H9 (cell line): ENCODE measurements at places on chromosomes 2 and 18. TPM values are rescaled to one million over a fixed set of nuclear protein-coding genes. Genes with fewer than 3 reads are reported as not detected.
A peak's percentile ranks its signal among the peaks of the same experiment; 100 is the strongest.

DNA sequence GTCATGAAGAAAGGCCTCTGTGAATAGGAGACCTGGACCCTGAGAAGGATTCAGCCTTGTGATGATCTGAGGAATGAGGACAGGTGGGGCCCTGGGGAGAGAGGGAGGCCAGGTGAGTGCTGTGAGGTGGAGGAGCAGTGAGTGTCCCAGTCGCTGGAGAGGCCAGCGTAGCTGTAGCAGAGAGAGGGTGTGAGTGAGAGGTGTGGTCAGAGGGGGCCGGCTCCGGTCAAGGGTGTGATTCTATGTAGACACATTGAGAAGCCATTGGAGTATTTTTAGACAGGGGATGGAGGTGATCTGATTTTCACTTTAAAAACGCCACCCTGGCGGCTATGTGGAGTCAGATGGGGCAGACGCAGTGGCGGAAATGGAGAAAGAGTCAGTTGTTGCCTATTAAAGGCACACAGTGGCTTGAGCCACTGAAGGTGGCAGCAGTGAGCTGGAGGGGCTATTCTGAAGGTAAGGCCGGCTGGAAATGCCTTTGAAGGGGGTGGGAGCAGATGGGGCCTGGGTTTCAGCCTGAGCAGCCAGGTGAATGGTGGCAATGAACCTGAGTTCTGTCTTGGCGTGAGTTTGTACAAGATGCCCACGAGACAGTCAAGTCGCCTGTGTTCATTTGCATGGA is 55.6 kb downstream of the GREB1 start:
- DNase-seq, result peak; percentile 51
- H3K27ac ChIP-seq, result no peak overlapping the region
- H3K27me3 ChIP-seq, result no peaks in the 10 kb centered on the region

DNA sequence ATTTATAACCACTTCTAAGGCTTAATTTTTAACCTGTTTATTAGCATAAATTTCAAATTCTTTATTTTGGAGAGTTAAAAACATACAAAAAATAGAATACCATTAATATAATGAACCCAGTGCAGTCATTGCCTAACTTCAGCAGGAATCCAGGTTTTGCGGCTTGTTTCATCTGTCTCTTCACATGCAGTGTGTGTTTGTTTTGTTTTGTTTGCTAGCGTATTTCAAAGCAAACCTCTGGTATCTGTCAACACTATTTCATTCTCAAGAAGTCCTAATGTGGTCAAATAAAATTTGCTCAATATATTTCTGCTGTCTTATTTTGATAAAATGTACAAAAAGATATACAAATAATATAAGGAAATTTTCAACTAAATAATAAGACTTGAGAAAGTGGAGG is 328.5 kb downstream of the AGPS start:
- H3K27me3 ChIP-seq, result no peaks in the 10 kb centered on the region; the same call in 1 of the 2 replicates
- no peak for DNase-seq
- H3K4me1 ChIP-seq, result no peaks in the 10 kb centered on the region
- H3K4me3 ChIP-seq, result no peak overlapping the region

GRCh38 chr2:53865962-53866361 is 6.2 kb upstream of the GPR75 start:
- H3K36me3 ChIP-seq, result peaks cover 41% of the 10 kb centered on the region
- H3K4me3 ChIP-seq, result no peak overlapping the region
- no peaks in the 10 kb centered on the region; the same call in 1 of the 2 replicates for H3K27me3 ChIP-seq

DNA sequence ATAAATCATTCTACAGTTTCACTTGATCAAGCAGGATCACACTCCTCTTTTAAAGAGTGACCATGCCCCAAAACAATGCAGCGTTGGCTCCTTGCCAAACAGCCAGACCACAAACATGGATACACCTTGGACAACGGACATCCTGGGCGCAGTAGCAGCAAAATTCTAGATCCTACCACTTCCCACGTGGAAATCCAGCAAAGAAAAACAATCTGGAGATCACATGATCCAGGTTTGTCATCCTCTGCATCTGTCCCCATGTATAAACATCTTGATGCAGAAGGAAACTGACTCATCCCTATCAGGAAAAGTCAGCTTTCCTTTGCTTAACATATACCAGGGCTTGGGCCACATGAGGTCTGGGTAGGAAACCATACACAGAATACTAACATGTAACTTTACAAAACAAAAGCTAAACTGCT is 53.1 kb downstream of the ZNF521 start:
- no peaks in the 10 kb centered on the region for H3K36me3 ChIP-seq
- H3K4me1 ChIP-seq, result no peaks in the 10 kb centered on the region
- no peak for DNase-seq
- no peaks in the 10 kb centered on the region for H3K27me3 ChIP-seq
- no peak overlapping the region for H3K4me3 ChIP-seq
- no peak overlapping the region for H3K27ac ChIP-seq

The MYO7B gene
- total RNA-seq, result not detected in 2 replicates

- no peaks in the 10 kb centered on the region for H3K36me3 ChIP-seq
- H3K4me1 ChIP-seq, result no peaks in the 10 kb centered on the region
Observed at GRCh38 chr2:209998596-209998995, 3.8 kb upstream of the RPE start.

GRCh38 chr18:63264871-63265270 is 54.7 kb downstream of the BCL2 start:
- H3K4me1 ChIP-seq, result no peaks in the 10 kb centered on the region
- H3K36me3 ChIP-seq, result no peaks in the 10 kb centered on the region
- H3K4me3 ChIP-seq, result no peak overlapping the region
- no peaks in the 10 kb centered on the region for H3K27me3 ChIP-seq
- no peak overlapping the region for H3K27ac ChIP-seq

The KCNK3 gene
- total RNA-seq, result 0.09 TPM in 1 of 2 replicates, not detected in the other

The MTLN gene
- total RNA-seq, result 15.8 and 16.3 TPM in 2 replicates

The REG1B gene
- total RNA-seq, result not detected in 2 replicates

The LINC00305 gene
- not detected in 2 replicates for total RNA-seq

The PROKR1 gene
- total RNA-seq, result 1.5 TPM in 2 replicates

- H3K4me3 ChIP-seq, result no peak overlapping the region
- no peaks in the 10 kb centered on the region for H3K27me3 ChIP-seq
- no peak for DNase-seq
- H3K27ac ChIP-seq, result no peak overlapping the region
- H3K4me1 ChIP-seq, result no peaks in the 10 kb centered on the region
Observed at GRCh38 chr2:52794581-52794980, 973.0 kb upstream of the CHAC2 start.

The RAB31 gene
- 20.9 and 22.4 TPM in 2 replicates for total RNA-seq
